Activated CD4-positive, CD25-positive, alpha-beta regulatory T cell (primary cell): ENCODE measurements at places on chromosomes 7 and 10.

- no peak for DNase-seq
Measured at GRCh38 chr10:99419688-99420087, 10.7 kb downstream of the GOT1 start.

DNA sequence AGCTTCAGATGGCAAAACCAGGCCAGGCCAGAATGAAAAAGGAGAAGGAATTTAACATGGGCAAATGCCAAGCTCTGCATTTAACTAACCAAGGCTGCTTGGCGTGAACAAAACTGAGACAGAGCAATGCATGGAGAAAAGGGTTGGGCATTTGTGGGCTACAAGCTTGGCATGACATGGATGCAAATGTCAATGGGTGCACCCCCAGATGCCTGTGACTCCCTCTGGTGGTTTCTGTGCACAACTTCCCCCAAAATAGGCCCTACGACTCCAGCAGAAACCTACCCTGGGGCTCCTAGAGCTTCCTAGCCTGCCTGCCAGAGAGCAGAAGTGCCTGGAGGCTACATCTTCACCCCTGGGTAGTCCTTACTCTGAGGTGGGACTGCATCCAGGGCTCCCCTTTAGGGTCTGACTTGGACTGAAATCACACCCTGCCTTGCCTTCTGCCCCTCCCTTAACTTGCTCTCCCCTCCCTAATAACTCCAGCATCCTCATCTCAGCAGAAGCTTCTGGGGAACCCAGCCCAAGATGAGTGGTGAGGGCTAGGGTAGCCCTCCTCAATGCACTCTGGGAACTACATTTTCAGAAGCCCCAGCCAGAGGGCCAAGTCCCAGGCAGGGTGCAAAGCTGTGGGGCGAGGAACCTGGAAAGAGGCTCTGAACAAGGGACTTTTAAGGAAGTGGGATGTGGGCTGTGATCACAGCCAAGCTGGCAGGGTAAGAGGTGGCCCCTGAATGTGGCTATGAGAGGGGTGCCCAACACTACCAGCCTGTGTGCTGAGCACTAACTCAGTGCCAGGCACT, 11.3 kb downstream of the GPRIN2 start:
- no peak for DNase-seq

DNA sequence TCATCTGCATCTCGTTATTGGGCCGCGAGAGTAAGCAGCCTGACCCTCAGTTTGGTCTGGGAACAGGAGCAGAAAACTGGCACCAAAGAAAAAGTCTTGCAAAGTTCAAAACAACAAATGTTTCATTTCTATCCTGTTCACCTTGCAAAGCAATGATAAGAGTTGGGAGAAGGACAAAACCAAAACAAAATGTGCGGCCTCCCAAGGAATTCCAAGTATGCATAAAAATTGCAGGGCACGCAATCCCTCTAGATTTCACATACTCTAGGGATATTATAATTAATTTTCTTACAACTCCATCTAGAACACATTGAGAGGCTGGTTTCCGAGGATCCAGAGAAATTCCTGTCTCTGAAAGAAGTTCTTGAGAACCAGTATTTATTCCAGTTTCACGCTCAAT, 20.1 kb downstream of the CHUK start:
- DNase-seq = no peak

DNA sequence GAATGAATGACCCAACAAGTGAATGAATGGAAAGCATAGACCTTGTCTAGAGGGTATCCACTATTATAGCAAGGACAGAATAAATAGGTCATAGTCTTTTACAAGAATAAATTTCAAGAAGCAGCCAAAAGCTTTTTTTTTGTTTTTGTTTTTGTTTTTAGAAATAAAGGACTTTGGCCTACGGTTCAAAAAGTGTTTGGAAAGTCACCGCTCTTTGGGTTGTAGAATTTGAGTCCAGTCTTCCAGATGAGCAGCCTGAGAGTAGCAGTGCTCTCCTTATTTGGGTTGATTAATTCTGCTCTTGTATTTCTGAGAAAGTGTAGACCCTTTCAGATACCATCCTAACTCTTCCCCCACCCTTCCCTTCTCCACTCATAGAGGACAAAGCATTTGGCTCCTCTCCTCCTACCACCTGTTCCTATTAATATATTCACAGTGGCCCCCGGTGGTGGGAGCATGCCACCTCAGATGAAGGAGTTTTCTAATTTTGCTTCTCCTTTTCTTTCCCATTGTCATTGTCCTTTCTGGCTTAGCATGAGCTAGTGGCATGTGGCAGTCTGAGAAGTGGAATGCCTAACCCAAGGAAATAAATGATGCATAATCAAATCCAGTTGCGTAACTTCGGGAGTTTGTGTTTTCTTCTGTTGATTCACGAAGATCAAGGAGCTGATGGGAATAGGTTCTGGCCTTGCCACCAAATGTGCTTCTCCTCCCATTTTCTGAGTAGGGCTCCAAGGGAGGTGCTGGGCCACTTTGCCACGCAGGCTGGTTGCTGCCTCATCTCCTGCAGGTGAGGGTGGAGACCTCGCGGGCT, 114.7 kb downstream of the CHN2 start:
- DNase-seq = no peak

DNA sequence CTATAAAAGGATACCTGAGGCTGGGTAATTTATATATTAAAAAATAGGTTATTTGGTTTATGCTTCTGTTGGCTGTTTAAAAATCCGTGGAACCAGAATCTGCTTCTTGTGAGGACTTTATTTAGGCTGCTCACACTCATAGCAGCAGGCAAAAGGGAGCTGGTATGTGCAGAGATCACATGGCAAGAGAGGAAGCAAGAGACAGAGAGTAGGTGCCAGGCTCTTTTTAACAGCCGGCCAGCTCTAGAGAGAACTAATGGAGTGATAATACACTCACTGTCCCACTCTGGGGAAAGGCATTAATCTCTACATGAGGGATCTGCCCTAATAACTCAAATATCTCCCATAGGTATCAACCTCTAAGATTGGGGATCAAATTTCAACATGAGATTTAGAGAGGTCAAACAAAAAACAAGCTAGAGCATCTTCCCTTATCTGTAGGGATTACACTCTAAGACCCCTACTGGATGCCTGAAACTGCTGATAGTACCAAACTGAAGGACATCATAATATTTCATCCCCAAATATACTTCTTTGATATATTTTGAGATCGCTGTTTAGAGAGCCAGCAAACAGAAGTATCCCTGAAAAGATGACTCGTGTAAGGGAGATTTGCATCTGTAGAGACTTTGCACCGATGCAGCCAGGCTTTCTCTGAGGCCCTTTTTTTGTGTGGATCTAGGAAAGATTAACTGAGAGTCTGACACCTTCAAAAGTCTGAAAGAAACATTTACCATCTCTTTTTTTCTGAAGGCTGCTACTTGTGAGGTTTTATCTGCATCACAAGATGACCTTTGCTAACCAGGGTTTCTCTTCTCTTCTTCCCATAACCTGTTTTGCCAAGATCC, 717.0 kb upstream of the MBL2 start:
- no peak for DNase-seq

DNA sequence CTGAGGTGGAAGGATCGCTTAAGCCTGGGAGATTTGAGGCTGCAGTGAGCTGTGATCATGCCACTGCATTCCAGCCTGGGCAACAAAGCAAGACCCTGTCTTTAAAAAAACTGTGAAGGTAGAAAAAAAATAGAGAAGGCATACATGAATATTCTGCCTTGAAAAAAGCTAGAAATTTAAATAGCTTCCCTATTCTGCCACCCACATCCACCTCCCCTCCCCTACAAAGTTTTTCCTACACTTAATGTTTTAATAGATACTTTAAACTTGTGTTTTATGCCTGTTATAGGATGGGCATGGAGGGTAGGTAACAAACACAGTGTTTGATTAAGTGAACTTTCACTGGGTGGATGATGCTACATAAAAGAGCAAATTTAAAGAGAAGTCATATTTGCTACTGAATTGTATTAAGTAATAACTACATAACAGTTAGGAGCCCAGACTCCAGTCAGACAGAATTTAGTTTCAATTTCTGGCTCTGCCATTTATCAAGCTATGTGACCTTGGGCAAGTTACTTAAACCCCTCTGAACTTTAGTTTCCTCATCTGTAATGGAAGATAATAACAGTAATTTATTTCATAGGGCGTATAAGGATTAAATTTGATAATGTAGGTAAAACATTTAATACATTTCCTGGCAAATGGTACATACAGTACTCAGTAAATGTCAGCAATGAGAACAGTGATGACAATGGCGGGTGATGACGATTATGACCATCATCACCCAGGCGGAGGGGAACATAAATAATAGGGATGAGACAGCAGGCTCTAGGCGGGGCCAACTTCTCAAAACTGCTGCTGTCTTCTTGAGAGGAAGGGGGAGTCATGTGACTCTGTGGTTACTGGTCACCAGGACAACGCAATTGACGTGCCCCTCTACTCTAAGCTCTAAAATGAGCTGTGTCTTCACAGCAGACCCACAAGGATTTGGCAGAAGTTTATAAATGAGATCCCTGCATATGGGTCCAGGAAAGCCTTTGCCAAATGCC, 15.8 kb downstream of the DNMBP start:
- DNase-seq = peak; percentile 31

GRCh38 chr7:101059620-101059942, 25.7 kb upstream of the TRIM56 start:
- DNase-seq = no peak

- no peak for DNase-seq
Measured at GRCh38 chr7:115356999-115357702, 435.3 kb downstream of the MDFIC start.

- no peak for DNase-seq
Measured at GRCh38 chr7:42753367-42753766, 158.5 kb downstream of the C7orf25 start.
